Smooth muscle cell of bladder (primary cell): ENCODE measurements at places on chromosomes 7 and 10. TPM values are rescaled to one million over a fixed set of nuclear protein-coding genes. Genes with fewer than 3 reads are reported as not detected.

SPDYE8 gene
- total RNA-seq, result not detected in 2 replicates

CYP3A5 gene
- total RNA-seq, result 0.28 and 0.37 TPM in 2 replicates

TET1 gene
- 2.1 and 3.6 TPM in 2 replicates for total RNA-seq

ADARB2 gene
- not detected in 2 replicates for total RNA-seq

TRIM50 gene
- total RNA-seq, result not detected in 2 replicates

PDK4 gene
- 13.1 and 16.2 TPM in 2 replicates for total RNA-seq
